ENCODE measurements at places on chromosomes 2 and 18.
A peak's percentile ranks its signal among the peaks of the same experiment; 100 is the strongest.

GRCh38 chr2:218033208-218033589 is 30.4 kb upstream of the TNS1 start:
- DNase-seq: no peak

DNA sequence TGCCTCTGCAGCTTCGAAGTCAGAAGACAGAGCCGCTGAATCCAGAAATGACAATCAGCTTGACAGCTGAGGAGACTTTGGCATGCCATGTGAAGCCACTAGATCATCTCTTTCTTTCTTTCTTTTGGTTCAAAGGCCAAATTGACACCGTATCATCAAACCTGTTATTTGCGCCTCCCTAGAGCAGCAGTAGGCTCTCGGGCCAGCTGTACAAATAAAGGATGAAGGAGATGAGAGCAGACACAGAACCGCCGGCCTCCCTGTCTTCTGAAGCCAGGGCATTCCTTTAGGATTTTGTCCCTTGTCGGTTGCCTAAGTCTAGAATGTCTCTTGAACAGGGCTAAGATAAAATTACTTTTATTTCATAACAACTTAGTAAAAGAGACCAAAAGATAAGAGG is 36.8 kb downstream of the COL4A4 start:
- DNase-seq: no peak

DNA sequence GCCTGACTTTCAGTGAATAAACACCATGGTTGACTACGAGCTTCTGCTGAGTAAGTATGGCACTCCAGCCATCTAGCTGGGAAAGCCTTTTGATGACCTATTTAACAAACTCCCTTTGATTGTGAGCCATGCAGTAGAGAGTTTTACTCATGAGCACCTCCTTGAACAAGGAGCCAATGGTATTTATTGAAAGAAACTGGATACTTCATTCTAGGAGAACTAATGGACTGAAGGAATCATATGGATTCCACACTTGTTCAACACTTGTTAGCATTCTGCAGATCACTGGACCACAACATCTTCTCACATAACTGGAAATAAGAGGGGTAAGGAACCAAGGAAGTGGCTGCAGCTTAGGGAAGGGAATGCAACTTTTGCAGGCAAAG is 320.9 kb upstream of the ETAA1 start:
- DNase-seq: no peak

- peak; percentile 17 for DNase-seq
Measured at GRCh38 chr2:98487806-98488189, 43.1 kb downstream of the INPP4A start.

DNA sequence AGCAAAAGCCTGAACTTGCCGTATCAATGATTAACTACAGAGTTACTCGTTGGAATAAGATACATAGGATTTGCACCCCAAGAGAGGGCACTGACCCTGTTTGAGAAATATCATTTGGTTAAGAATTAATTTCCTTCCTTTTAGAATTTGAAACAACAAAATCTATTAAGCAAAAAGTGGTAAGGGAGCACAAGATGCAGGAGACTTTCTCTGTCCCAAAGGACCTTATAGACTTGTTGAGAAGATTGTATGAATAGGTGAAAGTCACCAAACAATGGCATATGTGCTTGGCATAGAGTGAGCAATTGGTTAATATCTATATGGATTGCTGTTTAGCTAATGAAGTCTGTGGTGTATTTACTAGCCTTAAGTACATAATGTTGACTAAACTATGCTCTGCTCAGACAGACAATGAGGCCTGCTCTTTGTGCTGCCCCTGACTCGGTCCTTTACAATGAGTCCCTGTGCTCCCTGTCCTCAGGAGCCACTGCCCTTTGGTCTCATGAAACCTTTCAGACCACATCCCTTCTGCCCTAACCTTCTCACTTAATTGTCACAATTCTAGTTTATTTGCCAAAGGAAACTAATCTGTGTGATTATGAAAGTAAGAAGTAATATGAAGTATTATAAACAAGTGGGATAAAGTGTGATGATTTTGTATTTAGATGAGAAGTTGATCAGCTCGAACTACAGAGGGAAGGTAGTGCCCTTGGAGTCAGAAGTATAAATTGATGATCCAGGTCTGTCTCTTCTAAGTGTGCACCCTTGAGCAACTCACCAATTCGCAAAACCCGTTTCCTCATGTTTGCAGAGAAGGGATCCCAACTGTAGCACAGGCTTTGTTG is 21.2 kb upstream of the HNMT start:
- no peak for DNase-seq

DNA sequence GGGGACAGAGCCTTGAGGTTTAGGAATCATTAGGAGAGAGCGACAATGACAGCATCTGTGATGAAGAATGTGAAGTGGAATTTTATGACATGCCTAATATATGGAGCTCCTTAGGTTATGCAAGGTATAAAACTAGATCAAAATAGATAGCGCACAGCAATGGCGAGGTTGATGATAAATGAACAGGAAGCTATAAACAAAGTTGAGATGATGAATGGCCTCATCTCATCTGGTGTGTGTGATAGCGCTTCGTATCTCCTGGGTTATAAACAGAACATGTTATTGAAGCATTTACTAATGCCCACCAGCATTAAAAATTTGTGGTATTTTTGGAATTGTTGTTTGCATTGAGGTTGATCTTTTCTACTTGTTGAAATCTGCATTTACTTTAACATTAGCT is 231.5 kb downstream of the LTBP1 start:
- DNase-seq: no peak

- DNase-seq: peak; percentile 62
Measured at GRCh38 chr2:60998628-60999545, 18.6 kb upstream of the PEX13 start.

- DNase-seq: no peak
Measured at GRCh38 chr2:55119711-55120487, 69.6 kb upstream of the RTN4 start.

GRCh38 chr2:232211743-232212686 is 166.5 kb upstream of the ALPP start:
- DNase-seq: no peak

DNA sequence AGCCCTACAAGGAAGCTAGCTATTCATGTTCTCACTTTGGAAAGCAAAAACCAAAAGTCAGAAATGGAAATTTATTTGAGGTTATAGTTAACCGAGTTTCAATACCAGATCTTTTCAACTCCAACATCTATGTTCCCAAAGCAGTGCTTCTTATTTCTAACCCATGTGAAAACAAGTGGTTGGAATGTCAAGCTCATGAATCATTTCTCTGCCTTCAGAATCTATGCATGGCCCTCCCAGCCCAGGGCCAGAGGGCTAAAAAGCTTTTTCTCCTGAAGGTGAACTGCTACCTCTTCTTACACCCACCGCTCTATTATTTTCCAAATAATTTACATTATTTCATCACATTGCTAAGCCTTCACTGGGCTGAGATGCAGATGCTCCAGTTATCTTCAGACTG is 158.4 kb downstream of the SP3 start:
- DNase-seq: peak; percentile 4

Data from IMR-90 (cell line).